ENCODE measurements at places on chromosomes 5 and 9.

GRCh38 chr9:35318741-35319140, 156.9 kb downstream of the UNC13B start:
- no peak for DNase-seq

DNA sequence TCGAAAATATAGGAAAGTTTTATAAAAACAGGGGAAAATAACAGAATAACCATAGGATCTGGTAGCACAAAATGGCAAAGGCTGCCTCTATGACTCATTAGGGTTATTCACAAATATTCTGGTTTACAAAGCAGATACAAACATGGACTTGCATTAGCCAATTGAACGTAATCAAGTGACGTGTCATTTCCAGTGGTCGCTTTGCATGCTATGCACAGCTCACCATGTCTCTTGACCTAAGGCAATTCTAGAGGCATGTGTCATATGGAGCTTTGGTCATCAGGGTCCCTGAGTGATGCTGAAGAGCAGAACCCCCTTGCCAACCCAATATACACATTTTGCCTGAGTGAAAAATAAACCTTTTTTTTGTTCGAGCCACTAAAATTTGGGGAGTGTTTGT, 158.8 kb downstream of the TMEM161B start:
- no peak for DNase-seq

DNA sequence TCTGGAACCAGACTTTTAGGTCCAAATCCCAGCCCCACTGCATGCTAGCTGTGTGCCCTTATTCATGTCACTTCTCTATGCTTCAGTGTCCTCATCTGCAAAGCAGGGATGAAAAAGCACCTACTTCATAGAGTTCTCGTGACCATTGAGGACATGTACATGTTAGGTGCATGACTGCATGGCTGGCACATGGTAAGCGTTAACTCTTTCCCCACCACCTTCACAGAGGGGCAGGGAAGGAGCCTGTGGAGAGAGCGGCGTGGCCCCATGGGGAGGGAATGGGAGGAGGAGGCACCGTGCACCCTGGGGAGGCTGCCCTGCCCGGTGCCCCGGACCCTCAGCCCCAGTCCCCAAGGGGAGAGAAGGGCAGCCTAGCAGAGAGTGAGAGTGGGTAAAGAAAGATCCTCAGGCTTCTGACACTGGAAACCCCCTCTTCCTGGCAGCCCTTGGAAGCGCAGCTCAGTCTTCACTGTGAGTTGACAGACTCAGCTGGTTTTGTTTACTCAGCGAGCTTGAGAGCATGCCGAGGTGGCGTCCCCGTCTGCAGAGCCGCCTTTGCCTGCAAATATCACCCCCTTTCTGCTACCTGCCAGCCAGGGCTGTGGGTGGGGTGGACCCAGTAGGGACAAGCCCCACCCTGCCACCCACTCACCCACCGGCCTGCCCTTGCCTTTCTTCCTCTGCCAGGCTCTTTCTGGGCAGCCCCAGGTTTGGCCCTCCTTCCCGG, 10.6 kb upstream of the ANGPTL2 start:
- DNase-seq = no peak

- DNase-seq = no peak
These were observed 1.9 kb downstream of the MLANA start for GRCh38 chr9:5892456-5893133.

GRCh38 chr5:82154776-82155175, 123.4 kb downstream of the RPS23 start:
- DNase-seq = no peak

DNA sequence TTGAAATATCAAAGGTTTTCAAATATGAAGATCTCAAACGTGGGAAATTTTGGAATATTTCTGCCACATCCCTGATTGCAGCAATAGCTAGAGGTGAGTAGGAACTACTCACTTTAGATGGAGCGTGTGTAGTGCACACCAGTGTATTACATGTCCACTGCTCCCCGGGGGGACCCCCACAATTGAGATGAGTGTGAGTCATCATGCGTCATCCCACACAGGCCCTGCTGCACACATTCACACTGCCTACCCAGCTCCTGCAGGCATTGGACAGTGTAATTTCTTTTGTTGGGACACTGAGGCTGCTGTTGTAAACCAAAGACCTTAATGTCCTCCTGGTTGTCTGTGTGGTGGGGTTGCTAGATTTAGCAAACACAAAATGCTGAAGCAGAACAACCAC, 280.0 kb downstream of the GAS1 start:
- DNase-seq = no peak

DNA sequence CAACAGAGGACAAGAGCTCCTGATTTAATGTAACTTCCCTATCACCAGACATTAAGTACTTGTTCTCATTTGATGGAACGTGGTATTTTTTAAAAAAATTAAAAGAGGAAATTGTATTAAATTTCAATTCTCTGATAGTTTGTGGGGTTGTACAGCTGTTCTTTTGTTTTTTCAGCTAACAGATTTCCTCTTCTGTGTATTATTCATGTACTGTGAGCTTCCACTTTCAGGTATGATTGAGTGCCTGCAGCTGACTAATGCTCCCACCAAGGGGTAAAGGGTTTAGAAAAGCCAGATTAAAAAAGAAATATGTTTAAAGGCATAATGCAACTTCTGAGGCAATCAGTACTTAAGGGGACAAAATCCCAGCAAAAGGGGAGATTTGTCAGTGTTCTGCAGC, 117.7 kb upstream of the ACTBL2 start:
- no peak for DNase-seq

- peak; percentile 14 for DNase-seq
These were observed 160.0 kb downstream of the C9orf152 start for GRCh38 chr9:110047955-110048402.

DNA sequence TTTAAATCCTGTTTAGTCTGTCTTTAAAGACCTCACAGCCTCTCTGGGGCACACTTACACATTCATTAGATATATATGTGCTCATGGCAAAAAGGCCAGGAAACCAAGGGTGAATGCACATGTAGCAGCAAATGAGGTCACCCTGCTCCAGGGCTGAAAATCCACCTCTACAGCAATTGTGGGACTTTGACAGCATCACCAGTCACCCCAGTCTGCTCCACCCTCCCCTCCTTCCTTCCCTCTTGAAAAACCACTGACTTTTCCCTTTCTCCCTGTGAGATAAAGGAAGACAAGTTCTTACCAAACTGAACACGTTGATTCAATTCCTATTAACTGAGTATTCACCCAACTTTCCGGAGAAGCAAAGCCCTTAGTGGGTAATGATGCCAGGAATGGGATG, 15.2 kb upstream of the SH3RF2 start:
- no peak for DNase-seq

GRCh38 chr5:77741608-77742007, 34.5 kb downstream of the TBCA start:
- no peak for DNase-seq

GRCh38 chr5:140219068-140219991, 44.3 kb downstream of the CYSTM1 start:
- no peak for DNase-seq

All from activated CD8-positive, alpha-beta memory T cell treated with anti-CD3 and anti-CD28 coated beads, Interleukin-2, amount 50 U/mL, for 4 hours (primary cell).